NCI-H1436 treated with DMSO at 0.1 percent for 48 hours (cell line): ENCODE measurements at places on chromosomes 11 and 22.

- no peak for DNase-seq
These were observed 104.7 kb upstream of the OR4B1 start for GRCh38 chr11:48111891-48112290.

GRCh38 chr11:121582296-121582695, 129.5 kb upstream of the SORL1-AS1 start:
- DNase-seq, result no peak

DNA sequence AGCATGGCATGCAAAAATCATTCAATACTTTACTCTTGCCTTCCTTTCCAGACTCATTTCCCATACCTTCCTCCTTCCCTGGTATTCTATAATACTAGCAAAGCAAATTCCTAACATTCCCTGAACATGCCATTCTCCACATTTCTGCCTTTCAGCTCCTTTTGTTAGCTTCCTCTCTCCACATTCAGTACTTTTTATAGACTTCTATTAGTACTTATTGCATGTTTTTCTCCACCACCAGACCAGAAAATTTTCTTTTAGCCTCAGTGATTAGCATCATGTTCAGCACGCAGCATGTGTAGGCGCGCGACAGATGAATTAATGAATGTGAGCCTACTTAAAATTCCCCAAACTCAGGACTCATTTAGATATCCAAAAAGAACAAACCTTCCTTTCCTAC, 935.3 kb downstream of the DLG2 start:
- DNase-seq, result no peak

GRCh38 chr11:100636536-100636935, 50.6 kb upstream of the ARHGAP42 start:
- no peak for DNase-seq

GRCh38 chr11:74069146-74070046, 60.5 kb upstream of the UCP3 start:
- DNase-seq, result no peak

DNA sequence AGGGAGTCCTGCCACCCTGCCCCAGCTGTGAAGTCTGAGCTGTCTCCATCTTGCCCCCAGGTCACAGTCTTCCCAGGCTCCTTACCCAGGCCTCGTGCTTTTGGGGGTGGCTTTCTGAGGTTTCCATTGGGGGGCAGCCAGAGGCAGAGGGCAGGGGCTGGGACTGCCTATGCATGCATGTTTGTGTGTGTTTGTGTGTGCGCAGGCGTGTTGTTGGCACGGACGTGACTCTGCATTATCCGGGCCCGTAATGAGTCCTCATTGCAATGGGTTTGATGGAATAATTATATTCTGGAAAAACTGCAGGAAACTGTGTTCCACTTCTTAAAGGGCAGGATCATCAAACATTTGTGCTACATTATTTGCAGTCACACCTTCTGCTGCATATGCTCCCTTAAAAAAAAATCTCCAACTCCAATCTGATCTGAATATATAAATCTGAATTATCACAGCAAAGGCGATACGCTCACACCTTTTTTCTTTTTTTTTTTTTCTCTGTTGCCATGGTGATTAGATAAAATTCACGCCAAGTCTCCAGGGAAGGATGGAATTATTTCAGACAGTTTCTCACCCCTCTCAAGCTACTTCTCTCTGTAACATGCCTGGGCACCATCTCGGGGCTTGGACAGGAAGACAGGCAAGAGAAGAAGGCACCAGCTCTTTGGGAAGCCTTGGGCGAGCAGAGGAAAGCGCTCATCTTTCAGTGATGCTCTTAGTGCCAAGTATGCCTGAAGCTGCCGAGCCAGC, 45.9 kb downstream of the DSCAML1 start:
- DNase-seq, result no peak

DNA sequence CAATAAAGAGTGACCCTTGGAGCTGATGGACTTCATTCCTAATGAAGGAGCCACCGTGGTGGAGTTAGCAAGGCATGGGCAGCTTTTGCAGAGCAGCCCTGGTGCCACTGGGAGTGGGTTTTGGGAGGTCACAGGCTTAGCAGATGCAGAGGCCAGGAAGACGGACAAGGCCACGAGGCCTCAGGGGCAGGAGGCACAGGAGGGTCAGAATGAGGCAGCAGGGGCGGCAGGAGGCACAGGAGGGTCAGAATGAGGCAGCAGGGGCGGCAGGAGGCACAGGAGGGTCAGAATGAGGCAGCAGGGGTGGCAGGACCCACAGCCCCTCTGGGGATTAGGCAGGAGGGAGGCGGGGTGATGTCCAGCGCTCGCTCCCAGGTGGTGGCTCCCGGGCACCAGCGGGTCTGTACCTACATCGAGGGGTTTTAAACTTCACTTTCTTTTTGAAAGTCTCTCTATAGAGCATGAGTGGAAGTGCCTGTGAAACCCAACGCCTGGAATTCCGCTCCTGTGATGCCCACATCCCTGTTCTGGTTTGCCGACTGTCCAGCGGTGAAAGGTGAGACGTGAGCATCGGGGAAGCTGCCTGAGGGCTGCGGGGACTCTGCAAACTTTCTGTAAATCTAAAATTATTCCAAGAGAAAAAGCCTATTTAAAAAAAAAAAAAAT, 521.6 kb downstream of the BRD1 start:
- DNase-seq, result no peak

GRCh38 chr22:28442711-28443525, 236.7 kb downstream of the TTC28 start:
- DNase-seq, result no peak

- DNase-seq, result no peak
These were observed 458.4 kb upstream of the CCDC179 start for GRCh38 chr11:23318670-23319069.

GRCh38 chr22:27833803-27834202, 32.2 kb upstream of the MN1 start:
- no peak for DNase-seq

GRCh38 chr11:82867495-82868082, 32.6 kb downstream of the PRCP start:
- DNase-seq, result peak; percentile 31

GRCh38 chr11:69058511-69059270, 10.0 kb downstream of the TPCN2 start:
- no peak for DNase-seq

DNA sequence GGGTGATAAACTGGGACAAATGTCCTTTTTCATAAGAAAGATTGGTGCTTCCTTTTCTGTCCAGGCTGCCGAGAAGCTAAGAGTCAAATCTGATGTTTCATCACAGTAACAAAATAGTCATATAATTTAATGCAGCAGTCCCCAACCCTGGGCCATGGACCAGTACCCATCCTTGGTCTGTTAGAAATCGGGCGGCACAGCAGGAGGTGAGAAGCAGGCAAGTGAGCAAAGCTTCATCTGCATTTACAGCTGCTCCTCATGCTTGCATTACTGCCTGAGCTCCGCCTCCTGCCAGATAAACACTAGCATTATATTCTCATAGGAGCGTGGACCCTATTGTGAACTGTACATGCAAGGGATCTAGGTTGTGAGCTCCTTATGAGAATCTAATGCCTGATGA, 26.2 kb downstream of the PRR14L start:
- DNase-seq, result no peak

GRCh38 chr11:107998761-107999160, 9.9 kb upstream of the CUL5 start:
- DNase-seq, result no peak

DNA sequence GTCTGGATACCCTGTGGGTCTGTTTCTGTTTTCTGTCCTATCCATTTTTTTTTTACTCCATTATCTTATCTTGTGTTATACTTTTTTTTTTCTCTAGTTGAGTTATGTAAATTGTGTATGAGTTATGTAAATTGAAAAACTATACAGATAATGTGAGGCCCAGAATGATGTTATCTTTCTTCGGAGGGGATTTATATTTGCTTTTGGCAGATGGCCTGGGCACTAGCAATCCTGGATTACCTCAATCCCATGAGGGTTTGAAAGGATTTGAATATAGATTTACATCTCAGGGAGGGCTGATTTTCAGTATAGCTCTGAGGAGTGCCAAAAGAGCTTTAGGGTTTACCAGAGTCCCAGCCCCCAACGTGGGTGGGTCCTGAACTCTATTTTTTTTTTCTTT, 71.0 kb downstream of the CSTPP1 start:
- DNase-seq, result no peak

DNA sequence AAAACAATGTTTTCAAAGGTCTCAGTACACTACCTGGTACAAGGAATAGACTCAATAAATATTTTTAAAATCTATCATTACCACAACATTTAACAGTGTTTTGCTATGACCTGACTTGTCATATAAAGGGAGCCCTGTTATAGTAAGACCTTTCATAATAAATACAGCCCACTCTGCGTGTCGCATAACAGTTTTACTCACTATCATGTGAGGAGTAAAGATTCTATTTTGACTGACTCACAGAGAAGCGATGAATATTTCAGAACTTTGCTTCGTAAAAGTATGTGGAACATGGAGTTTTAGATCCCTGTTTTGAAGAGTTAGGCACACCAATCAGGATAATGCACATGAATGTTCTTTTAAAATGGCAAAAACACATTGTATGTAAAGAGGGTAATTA, 531.2 kb downstream of the KCNA4 start:
- no peak for DNase-seq

DNA sequence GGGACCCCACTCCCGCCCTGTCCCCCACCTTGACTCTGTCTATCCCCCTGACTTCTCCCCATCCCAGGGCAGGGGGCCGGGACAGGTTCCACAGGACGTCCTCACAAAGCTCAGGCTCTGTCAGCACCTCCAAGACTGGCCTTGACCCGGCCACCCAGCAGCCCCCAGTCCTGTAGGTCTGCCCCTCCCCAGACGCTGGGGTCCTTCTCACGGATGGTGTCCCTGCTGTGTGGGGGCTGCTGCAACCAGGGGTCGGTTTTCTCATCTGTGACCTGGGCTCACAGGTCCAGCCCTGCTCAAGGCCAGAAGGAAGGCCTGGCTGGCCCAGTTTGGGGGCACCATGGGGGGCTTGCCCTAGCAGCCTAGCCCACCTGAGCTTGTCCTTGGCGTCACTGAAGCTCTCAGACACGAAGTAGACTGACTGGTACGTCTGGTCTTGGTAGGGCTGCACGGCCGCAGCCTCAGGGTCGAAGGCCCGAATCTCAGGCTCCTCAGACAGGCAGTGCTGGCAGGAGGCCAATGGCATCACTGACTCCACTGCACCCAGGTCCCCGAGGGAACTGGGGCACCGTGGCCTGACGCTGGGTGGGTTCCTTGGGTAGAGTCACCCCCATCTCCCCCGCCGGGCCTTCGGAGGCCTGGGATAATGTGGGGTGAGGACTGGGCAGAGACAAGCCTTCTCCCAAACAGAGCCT, 4.0 kb upstream of the INS start:
- no peak for DNase-seq

GRCh38 chr11:11020747-11021149, 162.9 kb upstream of the ZBED5 start:
- DNase-seq, result no peak

GRCh38 chr11:114236829-114237228, 59.4 kb upstream of the NNMT start:
- no peak for DNase-seq

- no peak for DNase-seq
These were observed 64.7 kb upstream of the CTSC start for GRCh38 chr11:88402192-88402715.

- no peak for DNase-seq
These were observed 400.5 kb downstream of the TENM4 start for GRCh38 chr11:79040348-79040747.

DNA sequence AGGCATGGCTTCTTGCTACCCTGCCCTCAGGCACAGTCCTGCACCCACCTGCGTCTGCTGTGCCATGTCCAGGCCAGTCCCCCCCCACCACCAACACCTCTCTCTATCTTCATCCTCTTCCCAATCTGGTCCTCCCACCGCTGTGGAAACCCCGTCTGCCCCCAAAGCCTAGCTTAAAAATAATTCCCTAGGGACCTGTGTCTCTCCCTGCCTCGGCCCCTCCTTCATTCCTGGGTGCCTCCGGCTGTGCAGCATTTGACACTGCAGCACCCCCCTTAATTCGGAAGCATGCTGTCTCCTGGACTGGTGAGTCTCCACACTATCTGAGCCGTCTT, 2.5 kb upstream of the ASCL2 start:
- no peak for DNase-seq

DNA sequence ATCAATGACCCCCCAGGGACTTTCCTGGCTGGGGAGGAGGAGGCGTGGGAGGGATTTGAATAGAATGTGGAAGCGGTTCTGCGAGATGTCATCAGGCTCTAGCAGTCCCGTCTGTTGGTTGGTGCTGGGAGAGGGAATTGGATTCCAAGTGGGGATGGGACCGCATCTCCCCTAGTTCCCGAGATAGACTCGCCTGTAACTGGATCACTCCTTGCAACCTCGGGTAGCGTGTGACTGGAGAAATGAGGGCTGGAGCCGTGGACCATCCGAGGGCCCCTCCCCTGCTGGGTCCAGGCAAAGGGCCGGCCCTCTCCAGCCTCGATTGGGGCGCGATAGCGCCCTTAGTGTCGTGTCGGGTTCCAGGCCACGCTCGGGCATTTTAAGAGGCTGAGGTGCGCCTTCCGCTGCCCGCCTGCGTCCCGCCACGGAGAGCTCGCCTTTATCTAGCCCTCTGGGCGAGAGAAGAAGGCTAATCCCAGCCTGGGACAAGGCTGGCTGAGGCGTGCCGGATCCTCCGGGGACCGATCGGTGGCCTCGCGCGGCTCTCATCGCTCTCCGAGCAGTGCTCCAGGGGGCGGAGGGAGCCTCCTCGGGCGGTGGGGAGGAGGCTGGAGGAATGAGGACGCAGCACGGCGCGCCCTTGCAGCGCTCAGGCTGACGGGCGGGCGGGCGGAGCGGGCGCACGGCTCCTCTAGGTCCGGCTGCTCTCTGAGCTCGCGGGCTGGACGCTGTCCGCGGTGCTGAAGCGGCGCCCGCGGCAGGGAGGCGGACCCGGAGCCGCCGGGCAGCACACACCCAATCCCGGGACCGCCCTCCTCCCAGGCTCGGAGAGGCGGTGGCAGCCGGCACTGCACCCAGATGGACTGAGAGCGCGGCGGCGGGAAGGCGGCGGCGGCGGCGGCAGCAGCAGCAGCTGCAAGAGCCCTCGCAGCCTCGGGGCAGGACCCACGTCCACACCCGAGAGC, 107.8 kb downstream of the OSBP2 start:
- DNase-seq, result no peak

DNA sequence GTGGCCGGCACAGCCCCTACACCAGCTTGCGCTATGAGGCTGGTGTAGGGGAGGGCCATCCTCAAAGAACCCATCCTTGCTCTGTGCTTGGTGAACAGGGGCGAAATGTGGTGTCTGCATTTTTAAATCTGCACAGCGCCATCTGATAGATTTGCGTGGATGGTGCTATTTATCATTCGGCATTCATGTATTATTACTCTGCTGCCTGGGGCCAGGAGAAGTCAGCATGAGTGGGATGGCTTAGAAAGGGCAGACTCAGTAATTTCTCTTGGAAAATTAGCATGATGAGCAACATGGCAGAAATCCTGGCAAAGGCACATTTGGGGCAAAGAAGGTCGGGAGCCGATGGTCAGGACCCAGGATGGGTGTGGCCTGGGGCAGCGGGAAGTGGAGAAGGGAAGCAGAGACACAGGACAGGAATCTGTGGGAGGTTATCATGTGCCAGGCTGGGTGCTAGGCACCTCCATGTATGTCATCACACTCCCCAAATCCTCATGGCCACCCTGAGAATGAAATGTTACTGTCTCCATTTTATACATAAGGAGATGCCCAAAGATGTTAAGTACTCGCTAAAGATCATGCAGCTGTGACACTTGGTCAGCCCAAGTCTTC, 149.0 kb downstream of the CEP164 start:
- DNase-seq, result no peak
